ENCODE measurements at places on chromosomes 11 and 22.

- DNase-seq: no peak
Observed at GRCh38 chr11:47466701-47467250, 17.8 kb upstream of the RAPSN start.

DNA sequence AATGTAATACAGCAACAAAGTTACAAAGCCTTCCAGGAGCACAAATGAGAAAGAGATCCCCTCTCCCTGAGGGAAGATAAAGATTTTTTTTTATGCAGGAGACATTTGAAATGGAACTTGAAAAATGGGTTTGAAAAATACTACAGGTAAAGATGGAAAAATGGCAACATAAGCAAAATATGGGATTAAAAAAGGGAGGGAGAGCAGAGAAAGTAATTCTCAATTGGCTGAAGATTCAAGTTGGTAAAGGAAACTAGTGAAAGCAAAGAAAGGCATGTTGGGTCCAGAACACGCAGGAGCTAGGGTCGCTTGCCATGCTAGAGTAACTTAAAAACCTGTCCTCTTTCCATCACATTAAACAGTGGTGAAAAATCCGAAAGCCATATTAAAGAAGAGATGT lies 1.5 kb downstream of the ZW10 start:
- DNase-seq: no peak

- DNase-seq: no peak
Observed at GRCh38 chr11:87300640-87301380, 263.1 kb downstream of the TMEM135 start.

DNA sequence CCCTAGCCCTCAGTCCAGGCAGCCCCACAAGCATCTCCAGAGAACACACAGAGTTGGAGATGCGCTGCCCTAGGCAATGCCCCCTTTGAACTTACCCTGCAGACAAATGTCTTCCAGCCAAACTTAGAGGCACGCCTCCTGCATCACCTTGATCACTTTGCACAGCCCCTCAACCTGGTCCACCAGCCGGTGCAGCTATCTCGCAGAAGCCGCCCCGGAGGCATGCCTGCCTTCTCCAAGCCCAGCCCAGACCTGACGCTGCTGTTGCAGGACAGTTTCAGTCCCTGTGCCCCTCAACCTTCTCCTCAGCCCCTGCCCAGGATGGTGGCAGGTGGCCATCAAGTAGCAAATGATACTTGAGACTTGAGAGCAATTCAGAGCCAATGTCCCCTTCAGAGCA lies 16.7 kb upstream of the POU2AF1 start:
- DNase-seq: no peak

DNA sequence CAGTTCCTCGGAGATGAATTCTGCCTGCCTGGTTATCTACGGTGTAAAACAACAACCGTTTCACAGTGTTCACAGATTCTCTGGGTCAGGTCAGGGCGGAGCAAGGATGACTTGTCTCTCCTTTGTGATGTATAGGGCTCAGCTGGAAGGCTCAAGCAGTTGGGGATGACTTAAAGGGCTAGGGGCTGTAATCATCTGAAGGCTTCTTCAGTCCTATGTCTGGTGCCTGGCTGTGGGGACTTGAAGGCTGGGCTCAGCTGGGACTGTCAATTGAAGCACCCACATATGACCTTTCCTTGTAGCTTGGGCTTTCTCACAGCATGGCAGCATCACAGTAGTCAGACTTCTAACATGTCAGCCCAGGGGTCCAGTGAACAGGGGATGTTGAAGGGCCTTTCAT lies 29.3 kb downstream of the EIF3F start:
- DNase-seq: no peak

- no peak for DNase-seq
Observed at GRCh38 chr11:130737041-130737830, 179.0 kb downstream of the SNX19 start.

DNA sequence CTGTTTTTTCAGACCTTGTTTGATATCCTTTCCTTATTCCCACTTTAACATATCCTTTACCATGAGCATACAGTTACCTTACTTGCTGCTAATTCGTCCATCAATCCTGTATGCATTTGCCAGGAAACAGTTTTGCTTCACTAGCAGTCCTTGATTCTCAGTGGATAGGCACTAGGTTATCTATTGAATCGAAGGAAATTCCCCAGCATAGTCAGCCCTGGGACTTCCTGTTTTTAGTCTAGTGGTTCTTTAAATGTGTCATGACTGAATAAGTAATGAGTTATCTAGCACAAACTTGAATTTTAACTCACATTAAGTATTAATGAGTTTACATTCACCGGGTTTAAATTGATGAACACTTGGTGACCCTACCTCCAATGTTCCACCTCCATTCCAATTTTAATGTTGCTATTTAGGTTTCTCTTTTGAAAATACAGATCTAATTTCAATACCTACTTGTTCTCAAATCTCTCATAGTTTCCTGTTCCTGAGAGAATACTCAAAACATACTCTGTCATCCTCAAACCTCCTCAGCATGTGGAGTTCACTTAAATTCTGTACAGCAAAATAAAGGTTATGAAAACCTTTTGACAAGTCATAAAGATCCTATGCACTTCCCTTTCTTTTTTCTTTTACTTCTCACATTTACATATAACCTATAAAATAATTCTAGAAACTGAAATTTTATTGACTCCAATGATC lies 1375.1 kb upstream of the TENM4 start:
- DNase-seq: no peak

- DNase-seq: no peak
Observed at GRCh38 chr11:86126862-86127261, 58.0 kb upstream of the PICALM start.

- no peak for DNase-seq
Observed at GRCh38 chr11:13290221-13290980, 12.8 kb downstream of the BMAL1 start.

DNA sequence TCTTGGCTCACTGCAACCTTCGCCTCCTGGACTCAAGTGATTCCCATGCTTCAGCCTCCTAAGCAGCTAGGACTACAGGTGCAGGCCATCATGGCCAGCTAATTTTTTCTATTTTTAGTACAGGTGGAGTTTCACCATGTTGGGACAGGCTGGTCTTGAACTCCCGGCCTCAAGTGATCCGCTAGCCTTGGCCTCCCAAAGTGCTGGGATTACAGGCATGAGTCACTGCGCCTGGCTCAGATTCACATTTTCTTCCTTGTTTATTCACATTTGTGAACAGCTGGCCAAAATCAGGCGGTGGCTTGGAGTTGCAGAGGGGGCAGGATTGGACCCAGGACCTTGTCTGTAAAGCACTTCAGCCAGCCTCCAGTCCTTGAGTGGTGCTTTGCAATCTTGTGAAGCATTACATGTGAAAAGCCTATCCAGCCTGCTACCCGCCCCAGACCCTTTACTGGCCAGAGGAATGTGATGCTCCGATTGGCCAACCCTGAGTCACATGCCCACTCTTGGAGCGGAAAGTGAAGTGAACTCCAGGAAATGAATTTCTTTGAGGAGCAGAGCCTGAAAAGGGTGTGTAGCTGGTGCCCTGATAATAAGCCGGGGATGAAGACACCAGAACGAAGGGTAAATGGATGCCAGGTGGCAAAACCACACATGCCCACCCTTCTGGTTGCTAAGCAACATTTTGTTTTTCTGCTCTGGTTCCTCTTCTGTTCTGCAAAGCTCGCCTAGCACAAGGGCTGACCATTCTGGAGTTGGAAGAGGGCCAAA lies 62.6 kb upstream of the PTPRJ start:
- no peak for DNase-seq

- DNase-seq: no peak
Observed at GRCh38 chr11:61869708-61870451, 21.5 kb downstream of the FADS3 start.

GRCh38 chr11:111718436-111718835 lies 47.8 kb downstream of the PPP2R1B start:
- no peak for DNase-seq

- no peak for DNase-seq
Observed at GRCh38 chr11:20070459-20070858, 89.8 kb downstream of the DBX1 start.

Data from stimulated activated CD4-positive, alpha-beta T cell treated with anti-CD3 and anti-CD28 coated beads, Interleukin-2, amount 100 ng/mL, for 24 hours (primary cell).